ENCODE measurements at places on chromosomes 1 and 21. TPM values are rescaled to one million over a fixed set of nuclear protein-coding genes. Genes with fewer than 3 reads are reported as not detected.
A peak's percentile ranks its signal among the peaks of the same experiment; 100 is the strongest.

DNA sequence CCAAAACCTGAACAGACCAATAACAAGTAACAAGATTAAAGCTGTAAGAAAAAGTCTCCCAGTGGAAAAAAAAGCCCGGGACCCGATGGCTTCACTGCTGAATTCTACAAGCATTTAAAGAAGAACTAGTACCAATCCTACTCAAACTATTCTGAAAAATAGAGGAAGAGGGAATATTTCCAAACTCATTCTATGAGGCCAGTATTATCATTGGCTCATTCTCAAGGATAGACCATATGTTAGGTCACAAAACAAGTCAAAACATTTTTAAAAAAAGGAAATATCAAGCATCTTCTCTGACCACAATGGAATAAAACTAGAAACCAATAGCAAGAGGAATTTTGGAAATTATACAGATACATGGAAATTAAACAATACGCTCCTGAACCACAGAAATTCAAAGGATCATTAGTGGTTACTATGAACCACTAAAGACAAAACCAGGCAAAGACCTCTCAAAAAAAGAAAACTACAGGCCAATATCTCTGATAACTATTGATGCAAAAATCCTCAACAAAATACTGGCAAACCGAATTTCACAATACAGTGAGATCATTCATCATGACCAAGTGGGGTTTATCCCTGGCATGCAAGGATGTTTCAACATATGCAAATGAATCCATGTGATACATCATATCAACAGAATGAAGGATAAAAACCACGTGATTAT, 13.9 kb upstream of the IL20 start:
- DNase-seq: peak; percentile 77

The SH3BGR gene
- 6.2 TPM for total RNA-seq

The RCAN3 gene
- total RNA-seq: 17.7 TPM

DNA sequence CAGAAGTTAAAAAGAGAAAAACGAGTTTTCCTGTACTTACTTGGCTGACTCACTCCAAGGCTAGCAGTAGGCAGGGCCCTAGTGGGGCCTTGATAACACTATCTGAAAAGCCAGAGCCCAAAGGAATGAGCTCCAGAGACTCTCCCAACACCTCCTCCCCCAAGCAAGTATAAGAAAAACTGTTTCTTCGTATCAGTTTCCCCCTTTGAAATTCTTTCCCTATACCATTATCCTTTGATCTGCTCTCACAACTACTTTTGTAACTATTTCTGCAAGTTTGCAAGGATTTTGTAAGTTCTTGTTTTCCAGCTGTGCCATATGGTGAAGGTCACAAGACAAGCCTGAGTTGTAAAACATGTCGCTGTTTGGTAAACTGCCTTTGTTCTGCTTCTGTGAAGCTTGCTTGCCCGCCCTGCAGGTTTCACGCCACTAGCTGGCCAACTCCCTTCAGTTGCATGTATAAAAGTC, 36.5 kb upstream of the KCNJ15 start:
- peak; percentile 42 for DNase-seq

DNA sequence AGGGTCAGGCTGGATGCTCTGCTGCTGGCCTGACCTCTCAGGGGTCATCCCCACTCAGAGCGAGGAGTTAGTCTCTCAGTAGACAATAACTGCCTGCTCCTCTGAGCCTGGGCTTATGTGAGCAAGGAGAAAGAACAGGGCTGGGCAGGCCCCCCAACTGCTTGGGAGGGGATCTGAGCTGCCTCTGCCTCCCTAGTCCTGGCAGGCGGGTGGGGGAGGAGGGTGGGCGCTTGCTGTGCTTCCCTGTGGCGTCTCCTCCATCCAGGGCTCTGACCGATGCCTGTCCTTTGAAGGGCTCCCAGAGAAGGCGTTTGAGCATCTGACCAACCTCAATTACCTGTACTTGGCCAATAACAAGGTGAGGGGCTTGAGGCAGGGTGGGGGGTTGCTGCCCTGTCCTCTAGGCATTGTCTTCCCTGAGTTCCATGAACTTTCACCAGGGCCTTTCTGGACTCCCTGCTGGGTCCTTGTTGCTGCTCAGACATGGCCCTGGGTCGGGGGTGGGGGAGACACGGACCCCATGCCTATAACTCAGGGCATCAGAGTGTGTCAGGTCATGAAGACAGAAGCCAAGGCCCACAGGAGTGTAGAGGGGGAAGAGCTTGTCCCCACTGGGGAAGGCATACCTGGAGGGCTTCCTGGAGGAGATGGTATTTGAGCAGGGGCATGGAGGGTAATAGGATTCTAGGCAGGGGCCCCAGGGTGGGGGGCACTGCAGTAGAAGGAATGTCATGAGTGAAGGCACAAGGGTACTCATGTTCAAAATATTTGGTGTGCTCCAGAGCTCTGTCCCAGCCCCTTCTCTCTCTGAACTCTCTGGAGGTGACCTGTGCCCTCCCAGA, 12.5 kb downstream of the PODN start:
- no peak for DNase-seq

DNA sequence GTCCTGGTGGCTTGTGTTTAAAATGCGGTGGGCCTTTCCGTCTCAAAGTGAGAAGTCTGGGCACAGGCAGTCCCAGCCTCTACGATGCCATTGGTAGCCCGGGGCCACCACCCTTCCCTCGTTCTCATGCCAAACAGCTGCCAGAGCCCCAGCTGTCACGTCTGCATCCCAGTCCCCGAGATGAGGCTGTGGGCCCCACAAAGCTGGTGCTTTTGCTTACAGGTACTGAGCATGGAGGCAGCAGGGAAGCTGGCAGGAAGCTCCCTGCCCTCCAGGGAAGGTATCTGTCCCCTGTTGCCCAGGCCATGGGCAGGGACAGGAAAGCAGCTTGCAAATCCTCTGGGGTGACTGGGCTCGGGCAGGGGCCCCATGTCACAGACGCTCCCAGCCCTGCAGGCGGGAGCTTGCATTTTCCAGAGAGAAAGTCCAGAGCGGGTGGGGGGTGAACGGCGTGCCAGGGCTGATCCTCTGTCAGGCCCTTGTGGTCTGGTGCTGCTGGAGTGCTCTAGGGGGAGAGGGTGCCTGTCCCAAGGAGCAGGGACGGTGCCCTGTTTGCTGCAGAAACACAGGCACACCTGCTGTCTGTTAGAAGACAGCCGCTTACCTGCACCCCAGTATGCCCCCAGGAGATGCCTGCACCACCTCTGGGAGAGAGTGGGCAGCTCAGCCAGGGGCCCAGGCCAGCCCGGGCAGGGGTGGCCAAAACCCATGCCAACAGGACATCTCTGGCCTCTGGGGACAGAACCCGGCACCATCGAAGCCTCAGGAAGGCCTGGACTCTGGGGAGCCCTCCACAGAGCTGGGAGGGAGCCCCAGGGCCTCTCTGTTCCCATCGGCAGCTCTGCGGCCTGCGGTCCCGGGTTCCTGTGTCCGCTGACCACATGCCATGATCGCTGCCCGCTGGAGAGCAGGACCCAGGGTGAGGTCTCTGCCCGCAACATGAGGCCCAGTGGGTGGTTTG, 45.9 kb downstream of the SLX9 start:
- DNase-seq: no peak

The RCSD1 gene
- 0.57 TPM for total RNA-seq

DNA sequence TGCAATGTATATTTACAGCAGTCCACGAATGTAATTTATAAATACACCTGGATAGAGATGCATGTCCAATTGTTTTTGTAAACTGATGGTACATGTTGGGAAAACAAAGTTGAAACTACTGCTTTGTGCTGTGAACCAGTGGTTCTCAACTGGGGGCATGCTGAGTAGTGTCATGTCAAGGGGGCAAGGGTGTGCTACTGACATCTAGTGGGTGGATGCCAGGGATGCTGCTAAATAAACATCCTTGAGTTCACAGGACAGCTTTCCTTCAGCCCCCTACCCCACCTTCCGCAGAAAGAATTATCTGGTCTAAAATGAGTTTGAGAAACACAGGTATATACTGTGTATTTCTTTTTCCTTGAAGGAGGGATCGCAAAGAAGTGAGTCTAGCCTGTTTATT, 95.9 kb downstream of the RASAL2 start:
- DNase-seq: peak; percentile 22

The CD2 gene
- not detected for total RNA-seq

DNA sequence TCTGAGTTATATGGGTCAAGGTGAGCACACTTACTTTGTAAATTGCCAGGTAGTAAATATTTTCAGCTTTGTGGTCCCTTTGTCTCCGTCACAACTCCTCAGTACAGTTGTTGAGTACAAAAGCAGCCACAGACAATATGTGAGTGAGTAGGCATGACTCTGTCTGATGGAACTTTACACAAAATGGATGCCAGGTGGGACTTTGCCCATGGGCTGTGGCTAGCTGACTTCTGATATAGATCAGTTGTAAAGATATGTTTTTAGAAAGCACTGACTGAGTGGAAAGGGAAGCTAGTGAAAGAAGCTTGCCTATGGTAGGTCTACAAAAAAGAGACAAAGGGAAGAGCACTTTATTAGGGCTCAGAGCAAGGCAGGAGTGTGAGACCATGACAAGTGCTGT, 23.1 kb upstream of the IGSF5 start:
- DNase-seq: no peak

The TNNI3K gene
- total RNA-seq: not detected

The CLDN14 gene
- 0.27 TPM for total RNA-seq

The HSPA6 gene
- total RNA-seq: 0.45 TPM

The OR2T35 gene
- total RNA-seq: not detected

The JUN gene
- total RNA-seq: 30.7 TPM

The TESK2 gene
- 2.0 TPM for total RNA-seq

DNA sequence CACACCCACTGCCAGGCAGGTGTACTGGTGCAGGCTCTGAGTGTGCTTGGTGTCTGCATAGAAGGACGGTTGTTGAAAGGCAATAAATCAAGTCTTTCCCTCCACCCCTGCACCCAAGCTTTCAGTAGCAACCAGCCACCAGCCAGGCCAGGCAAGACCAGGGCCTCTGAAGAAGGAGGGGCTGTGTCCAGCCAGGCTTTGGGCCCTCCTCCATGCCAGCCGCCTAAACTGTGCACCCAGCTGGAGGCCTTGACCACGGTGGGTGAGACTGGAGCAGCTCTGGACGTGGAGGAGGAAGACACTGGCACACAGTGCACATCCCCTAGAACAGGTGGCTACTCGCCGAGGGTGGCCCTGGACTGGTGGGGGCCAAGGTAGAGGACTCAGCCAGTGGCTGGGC, 4.9 kb downstream of the OLIG2 start:
- no peak for DNase-seq

The PLD5 gene
- total RNA-seq: under 0.01 TPM

DNA sequence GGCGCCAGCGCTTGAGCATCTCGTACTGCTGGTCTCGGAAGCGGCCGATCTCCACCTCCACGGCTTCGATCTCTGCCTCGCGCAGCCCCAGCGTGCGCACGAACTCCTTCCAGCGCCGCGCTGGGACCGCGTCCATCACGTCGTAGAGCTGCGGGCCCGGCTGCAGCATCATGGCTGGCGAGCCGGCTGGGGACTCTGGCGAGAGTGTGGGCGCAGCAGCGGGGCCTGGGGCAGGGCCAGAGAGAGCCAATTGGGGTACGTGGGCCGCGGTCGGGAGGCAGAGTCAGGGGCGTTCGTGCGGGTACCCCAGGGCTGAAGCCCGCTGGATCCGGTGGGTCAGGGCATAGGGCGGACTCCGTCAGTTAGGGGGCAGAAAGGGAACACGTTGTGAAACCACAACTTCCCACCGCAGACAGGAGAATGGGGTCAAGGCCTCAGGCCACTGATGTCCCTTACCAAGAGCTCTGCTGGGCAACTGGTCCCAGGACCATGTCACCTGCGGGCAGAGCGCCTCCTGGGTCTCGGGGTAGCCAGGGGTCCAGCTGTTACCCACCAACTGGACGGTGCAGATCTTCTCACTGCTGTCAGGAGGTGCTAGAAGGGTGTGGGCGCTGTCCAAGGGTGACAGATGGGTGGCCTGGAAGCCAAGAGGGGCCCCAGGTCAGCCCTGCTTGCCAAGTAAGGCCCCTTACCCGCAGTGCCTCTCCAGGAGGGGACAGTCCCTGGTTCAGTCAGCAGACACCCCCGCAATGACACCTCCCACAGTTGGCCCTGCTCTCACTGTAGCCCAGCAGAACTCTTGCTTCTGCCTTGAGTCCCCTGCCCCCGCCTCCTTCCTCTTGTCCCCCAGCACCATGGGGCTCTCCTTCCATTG, 4.2 kb downstream of the TNFRSF25 start:
- DNase-seq: no peak

DNA sequence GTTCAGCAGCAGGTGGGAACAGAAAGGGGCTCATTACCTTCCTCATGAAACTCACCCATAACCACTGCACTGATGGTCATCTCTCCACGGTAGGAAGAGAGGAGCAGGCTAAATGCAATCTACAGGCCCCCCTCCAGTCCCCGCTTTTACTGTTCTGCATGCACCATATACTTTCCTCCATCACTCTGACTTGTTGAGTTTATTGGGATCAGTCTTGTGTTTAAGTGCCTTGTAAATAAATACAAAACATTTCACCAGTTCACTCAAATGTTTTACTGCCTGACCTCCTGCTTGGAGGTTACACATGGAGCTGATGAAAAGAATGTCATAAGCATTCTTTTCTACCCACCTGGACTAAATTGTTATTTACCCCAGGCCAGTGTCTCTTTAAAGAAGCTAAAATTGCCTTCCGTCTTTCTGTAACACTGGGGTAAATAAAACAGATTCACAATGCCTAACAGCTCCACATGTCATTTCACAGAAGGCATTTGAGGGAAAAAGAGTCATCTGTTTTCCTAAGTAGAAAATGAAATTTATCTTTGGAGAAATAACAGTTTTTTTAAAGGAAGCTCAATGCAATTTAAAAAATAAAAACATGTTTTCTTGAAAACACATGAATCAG, 30.7 kb downstream of the PTPN14 start:
- no peak for DNase-seq

DNA sequence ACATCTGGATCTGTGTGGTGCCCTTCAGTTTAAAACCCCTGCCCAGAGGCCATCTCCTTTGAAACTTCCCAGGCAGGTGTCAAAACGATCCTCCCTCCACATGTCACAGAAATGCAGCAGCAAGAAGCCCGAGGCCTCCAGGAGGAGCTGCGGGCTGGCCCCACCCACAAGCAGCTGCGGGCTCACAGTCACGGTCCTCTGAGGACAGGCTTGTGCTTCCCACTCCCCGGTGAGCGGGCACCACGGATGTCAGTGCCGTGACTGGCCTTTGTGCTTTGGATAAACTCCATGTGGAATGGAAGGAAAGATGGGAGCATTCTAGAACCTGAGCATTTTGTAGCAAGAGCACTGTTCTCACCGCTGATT, 65.8 kb downstream of the SIK1 start:
- DNase-seq: no peak

Data from fibroblast of the aortic adventitia (primary cell).